Ascending aorta (tissue), 2 donors: ENCODE measurements at places on chromosomes 4 and X. TPM values are rescaled to one million over a fixed set of nuclear protein-coding genes. Genes with fewer than 3 reads are reported as not detected.

The MAGEA1 gene
- total RNA-seq = not detected

The CXorf66 gene
- total RNA-seq = not detected

The C4orf51 gene
- not detected for total RNA-seq

The HADH gene
- 34.3 TPM for total RNA-seq

The CLNK gene
- not detected for total RNA-seq

The NLGN4X gene
- 1.4 TPM for total RNA-seq

The RAB40A gene
- total RNA-seq = 1.5 TPM

The ZNF157 gene
- total RNA-seq = not detected

The NUDT10 gene
- not detected for total RNA-seq

The NEUROG2 gene
- total RNA-seq = not detected

The SEC24B gene
- 20.1 TPM for total RNA-seq

The ETDA gene
- not detected for total RNA-seq

The USP26 gene
- not detected for total RNA-seq

DNA sequence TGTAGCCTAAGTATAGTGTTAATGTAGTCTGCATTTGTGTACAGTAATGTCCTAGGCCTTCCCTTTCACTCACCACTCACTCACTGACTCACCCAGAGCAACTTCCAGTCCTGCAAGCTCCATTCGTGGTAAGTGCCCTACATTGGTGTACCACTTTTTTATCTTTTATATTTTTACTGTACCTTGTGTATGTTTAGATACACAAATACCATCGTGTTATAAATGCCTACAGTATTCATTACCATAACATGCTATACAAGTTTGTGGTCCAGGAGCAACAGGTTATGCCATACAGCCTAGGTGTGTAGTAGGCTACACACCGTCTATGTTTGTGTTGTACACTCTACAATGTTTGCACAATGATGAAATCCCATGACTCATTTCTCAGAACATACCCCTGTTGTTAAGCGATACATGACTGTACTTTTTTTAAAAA is 15.4 kb downstream of the TSPAN5 start:
- DNase-seq = no peak
- H3K27me3 ChIP-seq = no peaks in the 10 kb centered on the region
- H3K36me3 ChIP-seq = no peaks in the 10 kb centered on the region
- H3K4me1 ChIP-seq = no peaks in the 10 kb centered on the region
- H3K4me3 ChIP-seq = no peak overlapping the region

GRCh38 chrX:31201503-31201902 is 129.7 kb upstream of the FTHL17 start:
- H3K4me1 ChIP-seq = no peaks in the 10 kb centered on the region
- no peaks in the 10 kb centered on the region for H3K36me3 ChIP-seq
- no peak overlapping the region for H3K4me3 ChIP-seq
- no peak overlapping the region for H3K27ac ChIP-seq
- H3K27me3 ChIP-seq = no peaks in the 10 kb centered on the region
- DNase-seq = no peak

DNA sequence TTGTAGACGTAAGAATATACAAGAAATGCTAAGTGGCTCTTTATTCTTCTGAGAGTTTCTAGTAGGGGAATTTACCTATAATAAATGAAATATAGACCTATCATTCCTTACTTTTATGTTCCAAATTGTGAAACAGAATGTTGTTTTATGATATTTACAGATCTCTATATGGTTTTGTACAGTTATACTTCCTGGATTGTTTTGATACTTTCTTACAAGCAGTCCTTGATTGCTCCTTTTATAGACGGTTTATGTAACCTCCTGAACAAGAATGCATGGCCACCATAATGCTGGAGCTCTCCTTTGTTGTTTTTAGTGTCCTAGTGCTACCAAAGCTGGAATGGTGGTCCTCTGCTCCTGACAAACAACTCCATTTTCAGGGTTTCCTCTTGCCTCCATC is 91.7 kb upstream of the RPA4 start:
- H3K36me3 ChIP-seq = no peaks in the 10 kb centered on the region
- H3K27me3 ChIP-seq = no peaks in the 10 kb centered on the region
- no peaks in the 10 kb centered on the region for H3K4me1 ChIP-seq
- no peak overlapping the region for H3K27ac ChIP-seq
- no peak overlapping the region for H3K4me3 ChIP-seq

- no peak overlapping the region for H3K27ac ChIP-seq
- no peaks in the 10 kb centered on the region for H3K4me1 ChIP-seq
- no peak for DNase-seq
- H3K36me3 ChIP-seq = no peaks in the 10 kb centered on the region
These were observed 102.8 kb downstream of the FRMPD4 start for GRCh38 chrX:12241026-12241425.

DNA sequence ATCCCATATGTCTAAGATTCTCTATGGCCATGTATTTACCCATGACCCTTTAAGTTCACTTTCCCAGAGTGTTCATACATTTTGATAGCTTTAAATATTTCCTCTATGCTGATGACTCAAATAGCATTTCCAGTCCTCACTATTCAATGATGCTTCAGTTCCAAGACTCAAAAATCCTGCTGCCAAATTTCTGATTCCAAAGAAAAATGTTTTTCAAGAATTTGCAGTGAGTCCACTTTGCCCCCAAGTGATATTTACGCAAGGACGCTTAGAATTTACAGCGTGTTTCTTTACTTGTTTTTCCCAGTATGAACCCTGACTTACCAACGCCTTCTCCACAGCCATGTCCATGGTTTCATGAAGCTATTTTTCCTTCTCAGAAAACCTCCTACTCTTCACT is 127.9 kb upstream of the PCDH18 start:
- H3K4me3 ChIP-seq = no peak overlapping the region
- H3K4me1 ChIP-seq = no peaks in the 10 kb centered on the region
- H3K27me3 ChIP-seq = no peaks in the 10 kb centered on the region
- peak overlapping the region; percentile 4 for H3K27ac ChIP-seq
- no peaks in the 10 kb centered on the region for H3K36me3 ChIP-seq
- DNase-seq = no peak

DNA sequence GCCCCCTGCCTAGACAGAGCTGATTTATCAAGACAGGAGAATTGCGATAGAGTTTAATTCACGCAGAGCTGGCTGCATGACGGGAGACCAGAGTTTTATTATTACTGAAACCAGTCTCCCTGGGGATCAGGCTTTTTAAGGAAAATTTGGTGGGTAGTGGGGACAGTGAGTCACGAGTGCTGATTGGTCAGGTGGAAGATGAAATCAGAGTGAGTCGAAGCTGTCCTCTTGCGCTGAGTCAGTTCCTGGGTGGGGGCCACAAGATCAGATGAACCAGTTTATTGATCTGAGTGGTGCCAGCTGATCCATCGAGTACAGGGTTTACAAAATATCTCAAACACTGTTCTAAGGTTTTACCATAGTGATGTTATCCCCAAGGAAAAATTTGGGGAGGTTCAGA is 36.6 kb downstream of the MYOZ2 start:
- no peaks in the 10 kb centered on the region for H3K36me3 ChIP-seq
- H3K27ac ChIP-seq = no peak overlapping the region
- no peaks in the 10 kb centered on the region for H3K27me3 ChIP-seq
- H3K4me3 ChIP-seq = no peak overlapping the region
- H3K4me1 ChIP-seq = no peaks in the 10 kb centered on the region

- H3K36me3 ChIP-seq = no peaks in the 10 kb centered on the region
- H3K4me1 ChIP-seq = no peaks in the 10 kb centered on the region
- DNase-seq = no peak
- H3K27me3 ChIP-seq = no peaks in the 10 kb centered on the region
These were observed 721 bp downstream of the FAM184B start for GRCh38 chr4:17780501-17781299.

- H3K27me3 ChIP-seq = no peaks in the 10 kb centered on the region
- DNase-seq = no peak
- no peaks in the 10 kb centered on the region for H3K4me1 ChIP-seq
- no peaks in the 10 kb centered on the region for H3K36me3 ChIP-seq
These were observed 33.3 kb upstream of the PRDX4 start for GRCh38 chrX:23633834-23634580.

GRCh38 chr4:205097-205756 is 80.9 kb downstream of the ZNF718 start:
- H3K27ac ChIP-seq = no peak overlapping the region
- no peaks in the 10 kb centered on the region for H3K27me3 ChIP-seq
- no peaks in the 10 kb centered on the region for H3K4me1 ChIP-seq
- H3K36me3 ChIP-seq = peaks cover 13% of the 10 kb centered on the region

- H3K27ac ChIP-seq = peak overlapping the region; percentile 12
- H3K4me3 ChIP-seq = no peak overlapping the region
- no peaks in the 10 kb centered on the region for H3K27me3 ChIP-seq
- H3K4me1 ChIP-seq = peaks cover 19% of the 10 kb centered on the region
- DNase-seq = no peak
These were observed 394.2 kb downstream of the ARHGAP24 start for GRCh38 chr4:85869181-85869580.

DNA sequence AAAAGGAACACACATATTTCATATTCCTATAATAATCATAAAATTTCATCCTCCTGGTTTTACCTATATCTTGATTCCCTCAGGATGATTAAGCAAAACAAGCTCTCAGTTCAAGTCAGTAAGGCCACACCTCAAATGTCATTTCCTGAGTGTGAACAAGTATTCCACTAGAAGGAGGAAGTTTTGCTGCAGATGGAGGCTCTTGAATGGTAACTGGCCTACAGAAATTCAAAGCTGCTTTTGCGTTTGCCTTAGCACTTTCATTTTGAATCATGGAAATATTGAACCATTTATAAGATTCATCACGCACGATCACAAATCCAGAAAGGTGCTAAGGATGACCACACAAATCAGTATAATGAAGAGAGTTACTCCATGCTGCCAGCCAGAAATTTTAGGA is 254.4 kb upstream of the CXXC4 start:
- H3K4me3 ChIP-seq = no peak overlapping the region
- H3K27me3 ChIP-seq = no peaks in the 10 kb centered on the region
- H3K4me1 ChIP-seq = no peaks in the 10 kb centered on the region
- no peaks in the 10 kb centered on the region for H3K36me3 ChIP-seq
- no peak overlapping the region for H3K27ac ChIP-seq

DNA sequence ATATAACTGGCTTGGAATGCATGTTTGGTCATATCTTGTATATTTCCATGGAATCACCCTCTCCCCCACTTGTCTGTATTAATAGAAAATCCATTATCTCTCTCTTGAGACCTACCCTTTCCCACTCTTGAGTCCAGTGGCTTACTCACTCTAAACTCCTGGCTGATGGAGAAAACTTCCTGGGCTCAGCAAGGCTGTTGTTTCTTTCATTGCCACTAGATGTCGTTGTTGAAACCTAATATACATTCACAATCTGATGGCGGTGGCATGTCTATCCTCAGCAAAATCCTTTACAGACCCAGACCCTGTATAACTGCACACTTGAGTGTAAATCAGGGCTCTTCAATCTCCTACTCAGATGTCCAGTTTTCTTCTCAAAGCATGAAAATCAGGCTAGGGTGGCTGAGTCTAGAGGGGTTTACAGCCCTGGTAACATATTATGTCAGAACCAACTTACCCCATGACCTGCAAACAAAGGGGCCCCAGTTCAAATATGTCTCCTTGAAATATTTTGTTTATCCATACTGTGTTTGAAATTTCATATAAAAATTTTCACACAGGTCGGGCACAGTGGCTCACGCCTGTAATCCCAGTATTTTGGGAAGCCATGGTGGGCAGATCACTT is 70.0 kb upstream of the FAM241A start:
- H3K27me3 ChIP-seq = no peaks in the 10 kb centered on the region
- H3K4me3 ChIP-seq = no peak overlapping the region
- DNase-seq = no peak
- no peaks in the 10 kb centered on the region for H3K4me1 ChIP-seq

DNA sequence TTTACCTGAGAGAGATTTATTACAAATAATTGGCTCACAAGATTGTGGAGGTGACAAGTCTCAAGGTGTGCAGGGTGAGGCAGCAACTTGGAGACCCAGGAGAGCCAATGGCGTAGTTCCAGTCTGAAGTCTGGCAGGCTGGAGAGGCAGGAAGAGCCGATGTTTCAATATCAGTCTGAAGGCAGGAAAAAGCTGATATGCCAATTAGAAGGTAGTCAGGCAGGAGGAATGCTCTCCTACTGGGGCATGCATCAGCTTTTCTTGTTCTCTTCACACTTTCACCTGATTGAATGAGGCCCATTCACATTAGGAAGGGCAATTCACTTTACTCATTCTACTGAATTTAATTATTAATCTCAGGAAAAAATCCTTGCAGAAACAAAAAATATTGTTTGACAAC is 1351.7 kb upstream of the ADGRL3 start:
- no peak for DNase-seq
- H3K4me1 ChIP-seq = no peaks in the 10 kb centered on the region
- H3K27me3 ChIP-seq = no peaks in the 10 kb centered on the region
- H3K27ac ChIP-seq = no peak overlapping the region
- H3K36me3 ChIP-seq = no peaks in the 10 kb centered on the region

DNA sequence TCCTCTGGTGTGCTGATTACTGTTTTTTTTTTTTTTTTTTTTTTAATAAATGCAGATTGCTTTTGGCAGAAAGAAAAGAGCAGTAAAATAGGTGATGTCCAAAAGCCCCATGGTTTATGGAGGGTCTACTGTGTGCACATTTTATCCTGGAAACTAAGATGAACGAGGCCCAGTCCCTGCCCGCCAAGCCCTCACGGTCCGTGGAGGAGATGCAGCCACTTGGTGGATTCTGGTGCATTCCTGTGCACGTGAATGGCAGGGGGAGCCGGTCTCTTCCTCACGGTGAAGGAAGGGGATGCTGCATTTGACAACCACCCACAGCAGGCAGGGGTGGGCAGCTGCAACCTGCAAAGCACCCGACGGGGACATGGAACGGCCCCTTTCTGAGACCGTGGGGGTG is 100.2 kb upstream of the AFAP1 start:
- no peak for DNase-seq
- no peak overlapping the region for H3K27ac ChIP-seq
- H3K36me3 ChIP-seq = peaks cover 8% of the 10 kb centered on the region
- H3K4me3 ChIP-seq = no peak overlapping the region

DNA sequence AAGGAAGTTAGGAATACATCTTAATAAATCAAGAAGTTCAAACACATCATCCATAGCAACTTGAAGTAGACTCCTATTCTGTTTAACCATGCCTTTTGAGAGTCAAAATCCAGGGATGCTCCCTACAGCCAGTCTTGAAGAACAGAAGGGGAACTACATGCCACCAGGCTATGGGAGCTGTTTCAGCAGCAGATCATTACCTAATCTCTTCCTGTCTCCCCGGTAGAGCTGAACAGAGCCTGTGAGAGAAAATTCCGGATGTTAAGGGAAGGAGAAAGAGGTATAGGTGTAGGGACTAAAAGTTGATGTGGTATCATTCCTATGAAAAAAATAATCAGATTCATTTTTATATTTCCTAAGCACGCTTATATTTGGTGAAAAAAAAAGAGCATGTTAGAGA is 352.2 kb downstream of the SPRY1 start:
- H3K27me3 ChIP-seq = no peaks in the 10 kb centered on the region
- no peak for DNase-seq
- H3K4me3 ChIP-seq = no peak overlapping the region
- H3K36me3 ChIP-seq = no peaks in the 10 kb centered on the region
- no peaks in the 10 kb centered on the region for H3K4me1 ChIP-seq

DNA sequence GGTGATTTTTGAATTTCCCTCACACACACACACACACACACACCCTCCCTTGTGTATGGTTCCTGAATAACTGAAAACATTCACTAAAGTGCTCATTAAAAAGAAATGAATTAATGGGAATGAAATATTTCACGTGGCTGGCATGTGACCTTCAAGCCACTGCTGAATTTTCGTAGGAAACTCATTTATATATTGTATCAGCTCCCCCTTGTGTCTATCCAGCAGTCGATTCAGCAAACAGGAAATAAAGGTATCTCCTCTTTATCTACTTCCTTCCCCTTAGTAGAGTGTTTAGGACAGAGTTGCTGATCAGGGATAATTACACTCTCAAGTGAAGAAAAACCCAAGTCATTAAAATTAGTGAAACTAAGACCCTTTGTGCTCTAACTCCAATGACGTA is 912.6 kb upstream of the LCORL start:
- H3K36me3 ChIP-seq = no peaks in the 10 kb centered on the region
- no peak for DNase-seq
- H3K4me3 ChIP-seq = no peak overlapping the region
- H3K27ac ChIP-seq = no peak overlapping the region
- H3K4me1 ChIP-seq = no peaks in the 10 kb centered on the region
